Renal cortical epithelial cell (primary cell): ENCODE measurements at places on chromosomes 12 and 14. TPM values are rescaled to one million over a fixed set of nuclear protein-coding genes. Genes with fewer than 3 reads are reported as not detected.

DNA sequence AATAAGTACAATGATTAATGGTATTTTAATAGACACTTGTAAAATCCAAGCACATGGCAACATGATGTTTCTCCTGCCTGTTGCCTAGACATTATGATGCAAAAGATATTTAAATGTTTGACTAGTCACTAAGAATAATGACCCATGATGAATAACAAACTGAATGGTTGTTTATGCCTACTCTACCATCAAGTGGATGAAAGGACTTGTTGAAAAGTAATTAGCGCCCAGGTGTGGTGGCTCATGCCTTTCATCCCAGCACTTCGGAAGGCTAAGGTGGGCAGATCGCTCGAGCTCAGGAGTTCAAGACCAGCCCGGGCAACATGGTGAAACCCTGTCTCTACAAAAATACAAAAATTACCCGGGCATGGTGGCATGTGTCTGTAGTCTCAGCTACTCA lies 30.7 kb downstream of the KIF21A start:
- peak; percentile 33 for DNase-seq

- no peak for DNase-seq
These were observed 205.4 kb downstream of the DAD1 start for GRCh38 chr14:22383515-22384166.

DNA sequence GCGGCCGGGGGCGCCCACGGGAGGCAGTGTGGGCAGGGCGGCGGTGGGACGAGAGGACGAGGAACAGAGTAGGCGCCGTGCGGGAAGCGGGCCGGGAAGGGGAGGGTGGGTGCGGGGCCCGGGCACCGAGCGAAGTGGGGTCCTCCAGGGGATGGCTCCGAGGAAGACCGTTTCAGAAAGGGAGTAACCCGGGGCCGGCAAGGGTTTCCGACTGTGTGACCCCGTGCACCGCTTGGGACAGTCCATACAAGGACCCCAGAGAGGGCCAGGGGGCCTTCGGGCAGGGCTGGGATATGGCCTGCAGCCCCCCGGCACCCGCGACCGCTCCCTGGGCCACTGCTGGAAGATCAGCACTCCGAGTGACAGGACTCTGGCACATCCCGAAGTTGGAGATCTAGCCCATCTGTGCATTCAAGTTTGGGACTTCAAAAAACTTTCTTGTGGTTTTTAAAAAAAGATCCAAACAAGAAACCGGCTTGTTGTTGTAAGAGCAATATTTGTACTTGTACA lies 448 bp downstream of the TSPAN9 start:
- DNase-seq = no peak

Gene SLC2A13
- 11.0 and 12.9 TPM in 2 replicates for total RNA-seq

DNA sequence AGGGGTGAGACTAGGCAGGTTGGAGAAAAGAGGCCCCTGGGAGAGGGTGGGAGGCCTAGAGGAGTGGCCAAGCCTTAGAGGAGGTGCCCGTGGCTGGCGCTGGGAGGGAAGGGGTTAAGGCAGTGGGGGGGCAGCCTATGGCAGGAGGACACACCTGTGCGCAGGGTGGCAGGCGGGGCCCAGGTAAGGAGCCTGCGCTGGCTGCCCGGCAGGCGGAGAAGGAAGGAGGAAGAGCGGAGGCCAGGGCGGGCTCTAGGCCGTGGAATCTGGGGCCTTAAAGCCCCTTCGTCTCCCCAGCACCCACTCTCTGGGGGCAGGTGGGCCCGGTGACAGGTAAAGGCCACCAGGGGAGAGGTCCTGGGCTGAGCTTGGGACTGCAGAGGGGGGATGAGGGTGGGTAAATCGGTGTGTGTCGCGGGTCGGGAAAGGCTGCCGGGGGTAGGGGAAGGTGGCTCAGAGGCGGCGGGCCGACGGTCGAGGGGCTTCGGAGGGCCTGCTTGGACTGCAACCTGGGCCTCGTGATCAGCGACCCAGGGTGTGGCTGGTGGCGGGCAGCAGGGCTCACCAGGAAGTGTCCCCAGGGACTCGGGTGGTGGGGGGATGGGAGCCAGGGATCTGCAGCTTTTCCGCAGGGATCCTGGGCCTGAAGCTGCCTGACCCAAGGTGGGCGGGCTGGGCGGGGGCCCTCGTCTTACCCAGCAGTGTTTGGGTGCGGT lies 7.3 kb downstream of the PHB2 start:
- no peak for DNase-seq

- no peak for DNase-seq
These were observed 54.5 kb downstream of the FBRSL1 start for GRCh38 chr12:132544498-132544897.

Gene VTI1B
- 70.0 and 98.3 TPM in 2 replicates for total RNA-seq

Gene ZFYVE21
- total RNA-seq = 88.0 and 97.9 TPM in 2 replicates

DNA sequence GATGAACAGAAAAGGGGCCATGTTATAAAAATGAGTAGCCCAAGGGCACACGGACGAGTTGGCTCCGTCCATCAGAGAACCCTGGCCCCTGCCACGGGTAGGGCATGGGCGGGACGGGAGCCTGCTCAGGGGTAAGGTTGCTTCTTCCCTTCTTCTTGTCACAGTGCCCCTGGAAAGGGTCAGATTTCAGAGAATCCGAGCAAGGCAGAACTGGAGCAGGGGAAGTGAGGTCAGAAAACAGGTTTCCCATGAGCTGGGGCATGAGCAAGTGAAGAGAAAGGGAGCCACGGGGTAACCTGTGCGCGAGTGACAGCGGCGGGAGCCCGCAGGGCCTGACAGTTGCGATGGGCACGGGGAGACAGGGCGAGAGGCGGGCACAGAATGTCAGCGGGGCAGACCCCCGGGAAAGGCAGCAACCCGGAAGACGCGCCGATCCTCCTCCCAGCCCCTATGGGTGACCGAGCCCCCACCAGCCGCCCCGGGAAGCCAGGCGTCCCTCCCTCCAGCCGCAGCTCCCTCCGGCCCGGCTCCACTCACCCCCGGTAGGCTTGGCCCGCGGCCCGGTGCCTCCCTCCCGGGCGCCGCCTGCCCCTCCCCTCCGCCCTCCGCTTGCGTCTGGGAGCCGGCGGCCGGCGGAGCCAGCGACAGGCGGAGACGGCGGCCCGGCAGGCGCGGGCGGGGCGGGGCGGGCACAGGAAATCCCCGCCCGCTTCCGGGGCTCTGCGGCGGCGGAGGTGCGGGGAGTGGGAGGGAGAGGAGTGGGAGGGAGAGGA lies at the start of gene ZNF641:
Gene ZNF641, minus strand, starts transcription at position 671 of the 773 bp plus-strand sequence. CDS start 2,829 bp downstream, outside the sequence.
- DNase-seq = peak; percentile 34

DNA sequence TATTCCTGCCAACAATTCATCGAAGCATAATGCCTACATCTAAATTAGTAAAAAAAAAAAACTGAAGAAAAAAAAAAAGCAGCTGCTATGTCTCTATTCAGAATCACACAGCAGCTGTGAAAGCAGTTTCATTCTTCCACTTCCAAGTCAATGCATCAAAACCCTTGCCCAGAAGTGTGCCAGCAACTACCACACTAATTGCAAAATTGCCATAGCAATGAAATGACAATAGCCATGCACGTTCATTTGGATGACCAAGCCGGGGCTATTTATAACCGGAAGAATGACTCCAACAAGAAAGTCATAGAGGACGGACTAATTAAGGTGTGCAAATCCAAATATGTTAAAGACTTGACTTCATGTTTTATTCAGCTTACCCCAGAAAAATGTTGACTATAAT lies 42.5 kb downstream of the SLC2A13 start:
- DNase-seq = peak; percentile 22

DNA sequence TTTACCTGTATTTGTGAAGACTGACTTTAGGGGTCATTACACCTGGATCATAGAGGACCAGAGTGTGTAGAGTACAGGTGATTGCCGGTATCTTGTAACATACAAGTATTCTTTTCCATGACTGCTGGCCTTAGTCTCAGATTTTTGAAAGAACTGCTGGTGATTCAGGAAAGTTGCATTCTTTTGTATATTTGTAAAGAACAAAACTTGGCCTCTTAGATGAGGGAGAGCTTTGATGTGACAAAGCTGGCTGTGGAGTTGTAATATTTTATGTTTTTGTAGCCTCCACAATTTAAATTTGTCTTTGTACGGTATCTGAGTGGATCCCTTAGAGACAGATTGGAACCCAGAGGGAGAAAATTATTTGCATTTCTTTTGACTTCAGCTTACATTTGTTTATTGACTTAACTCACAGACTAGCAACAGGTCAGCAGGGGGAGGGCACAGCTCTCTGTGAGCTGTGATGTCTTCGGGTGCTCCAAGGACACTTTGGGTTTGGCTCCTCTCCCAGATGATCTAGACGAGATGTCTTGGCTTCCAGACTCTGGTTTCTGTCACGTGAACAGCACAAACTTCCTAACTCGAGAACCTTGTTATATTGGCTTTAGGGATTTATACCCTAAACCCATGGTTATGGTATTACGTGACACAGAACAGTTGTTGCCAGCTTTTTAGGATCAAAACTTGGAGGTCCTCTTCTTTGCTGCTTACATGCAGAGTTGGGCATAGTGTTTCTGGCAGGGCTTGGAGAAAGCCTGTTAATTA lies 65.9 kb downstream of the DAAM1 start:
- DNase-seq = peak; percentile 86

DNA sequence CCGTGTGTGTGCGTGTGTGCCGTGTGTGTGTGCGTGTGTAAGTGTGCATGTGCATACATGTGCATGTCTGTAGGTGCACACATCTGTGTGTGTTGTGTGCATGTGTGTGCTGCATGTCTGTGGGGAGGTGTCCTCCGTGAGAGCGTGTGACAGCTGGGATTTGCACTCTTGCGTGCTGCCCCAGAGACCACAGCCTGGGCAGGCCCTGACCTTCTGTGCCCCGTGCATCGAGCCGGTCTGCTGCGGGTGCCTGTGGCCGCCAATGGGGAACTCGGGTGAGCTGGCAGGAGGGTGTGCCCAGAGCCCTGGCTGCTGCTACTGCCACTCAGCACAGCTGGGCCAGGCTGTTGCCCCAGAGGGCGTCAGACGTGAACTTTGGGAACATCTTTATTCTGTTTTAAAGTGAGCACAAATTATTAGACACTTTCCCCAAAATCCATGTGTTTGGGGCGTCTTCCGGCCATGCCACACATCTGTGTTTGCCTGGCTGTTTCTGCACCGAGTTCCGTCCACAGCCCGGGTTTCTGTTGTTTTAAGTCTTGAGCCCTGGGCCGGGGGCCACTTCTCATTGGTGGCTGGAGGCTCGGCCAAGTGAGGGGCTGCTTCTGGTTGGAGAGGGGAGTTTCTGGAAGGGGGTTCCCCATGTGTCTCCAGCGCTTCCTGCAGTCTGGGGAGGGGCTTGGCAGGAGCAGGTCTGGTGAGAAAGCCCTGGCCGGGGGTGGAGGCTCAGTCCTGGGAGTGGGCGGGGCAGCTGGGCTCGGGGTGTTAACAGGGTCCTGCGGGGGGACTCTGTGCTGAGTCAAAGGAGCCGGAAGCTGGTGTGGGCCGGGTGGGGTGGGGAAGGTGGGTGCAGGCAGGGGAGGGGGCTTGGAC lies 7.6 kb downstream of the CEP170B start:
- DNase-seq = peak; percentile 11

GRCh38 chr14:30234966-30235365 lies 307.3 kb upstream of the PRKD1 start:
- no peak for DNase-seq

GRCh38 chr12:79961411-79961810 lies 26.5 kb upstream of the PPP1R12A start:
- DNase-seq = no peak

Gene CEBPE
- total RNA-seq = not detected in 2 replicates

Gene PSMA6
- total RNA-seq = 160 and 568 TPM in 2 replicates

GRCh38 chr14:91805659-91806058 lies 61.7 kb downstream of the TC2N start:
- no peak for DNase-seq

DNA sequence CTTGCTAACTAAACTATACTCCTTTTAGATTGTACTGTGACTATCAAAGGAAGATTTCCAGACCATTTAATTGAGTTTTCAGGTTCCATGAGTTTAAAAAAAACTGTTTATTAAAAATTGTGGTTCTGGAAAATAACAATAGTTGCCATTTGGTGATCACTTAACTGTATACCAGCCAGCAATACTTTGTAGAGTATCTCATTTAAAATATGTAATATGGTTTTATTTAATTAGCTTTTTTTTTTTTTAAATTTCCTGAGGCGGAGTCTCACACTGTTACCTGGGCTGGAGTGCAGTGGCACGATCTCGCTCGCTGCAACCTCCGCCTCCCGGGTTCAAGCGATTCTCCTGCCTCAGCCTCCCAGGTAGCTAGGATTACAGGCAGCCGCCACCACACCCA lies 7.4 kb downstream of the MARK3 start:
- no peak for DNase-seq

DNA sequence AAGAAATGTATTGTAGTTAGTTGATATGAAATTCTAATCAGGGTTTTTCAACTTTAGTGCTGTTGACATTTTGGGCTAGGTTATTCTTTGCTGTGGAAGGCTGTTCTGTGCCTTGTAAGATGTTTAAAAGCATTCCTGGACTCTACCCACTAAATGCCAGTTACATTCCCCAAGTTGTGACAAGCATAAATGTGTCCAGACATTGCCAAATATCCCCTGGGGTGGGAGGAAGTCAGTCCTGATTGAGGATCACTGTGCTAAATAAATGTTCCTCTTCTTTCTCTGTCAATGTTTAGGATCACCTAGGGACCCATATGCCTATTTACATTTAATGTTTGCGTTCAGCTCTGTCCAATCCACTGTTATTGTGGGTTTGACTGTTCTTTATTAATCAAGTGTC lies 268.3 kb downstream of the TMTC2 start:
- peak; percentile 21 for DNase-seq

DNA sequence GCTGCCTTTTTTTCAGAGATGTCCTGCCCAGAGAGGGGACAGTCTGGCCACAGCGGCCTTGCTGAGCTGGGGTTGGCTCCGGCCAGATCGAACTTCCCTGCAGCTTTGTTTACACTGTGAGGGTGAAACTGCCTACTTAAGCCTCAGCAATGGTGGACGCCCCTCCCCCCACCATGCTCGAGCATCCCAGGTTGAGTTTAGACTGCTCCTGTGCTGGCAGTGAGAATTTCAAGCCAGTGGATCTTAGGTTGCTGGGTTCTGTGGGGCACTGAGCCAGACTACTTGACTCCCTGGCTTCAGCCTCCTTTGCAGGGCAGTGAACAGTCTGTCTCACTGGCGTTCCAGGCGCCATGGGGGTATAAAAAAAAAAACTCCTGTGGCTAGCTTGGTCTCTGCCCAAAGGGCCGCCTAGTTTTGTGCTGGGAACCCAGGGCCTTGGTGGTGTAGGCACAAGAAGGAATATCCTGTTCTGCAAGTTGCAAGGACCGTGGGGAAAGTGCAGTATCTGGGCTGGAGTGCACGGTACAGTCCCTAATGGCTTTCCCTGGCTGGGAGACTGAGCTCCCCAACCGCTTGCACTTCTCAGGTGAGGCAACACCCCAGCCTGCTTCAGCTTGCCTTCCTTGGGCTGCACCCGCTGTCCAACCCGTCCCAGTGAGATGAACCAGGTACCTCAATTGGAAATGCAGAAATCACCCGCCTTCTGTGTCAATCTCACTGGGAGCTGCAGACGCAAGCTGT lies 79.1 kb downstream of the LRIG3 start:
- no peak for DNase-seq

GRCh38 chr12:48883305-48884161 lies 17.9 kb upstream of the RND1 start:
- no peak for DNase-seq

GRCh38 chr12:27453421-27453820 lies 6.9 kb downstream of the SMCO2 start:
- DNase-seq = no peak

Gene GLS2
- total RNA-seq = 1.4 and 1.6 TPM in 2 replicates

Gene RDH12
- not detected in 2 replicates for total RNA-seq

- DNase-seq = no peak
These were observed 3.1 kb downstream of the LRFN5 start for GRCh38 chr14:41609704-41610183.

GRCh38 chr14:21109377-21110138 lies 8.7 kb downstream of the TMEM253 start:
- DNase-seq = peak; percentile 59
